ENCODE measurements at places on chromosomes 2 and 18. TPM values are rescaled to one million over a fixed set of nuclear protein-coding genes. Genes with fewer than 3 reads are reported as not detected.

Gene RHBDD1
- total RNA-seq = 38.0 TPM

Gene HNMT
- total RNA-seq = not detected

Gene EN1
- total RNA-seq = not detected

Gene GREB1L
- not detected for total RNA-seq

Gene CELF4
- total RNA-seq = not detected

Gene ZNF519
- 15.8 TPM for total RNA-seq

Gene LONRF2
- total RNA-seq = 0.02 TPM

Gene CTLA4
- 245 TPM for total RNA-seq

GRCh38 chr18:45073556-45073955 is 392.9 kb downstream of the SETBP1 start:
- H3K27me3 ChIP-seq = peaks cover 4% of the 10 kb centered on the region
- no peaks in the 10 kb centered on the region for H3K4me1 ChIP-seq
- H3K4me3 ChIP-seq = no peak overlapping the region
- no peaks in the 10 kb centered on the region for H3K36me3 ChIP-seq

DNA sequence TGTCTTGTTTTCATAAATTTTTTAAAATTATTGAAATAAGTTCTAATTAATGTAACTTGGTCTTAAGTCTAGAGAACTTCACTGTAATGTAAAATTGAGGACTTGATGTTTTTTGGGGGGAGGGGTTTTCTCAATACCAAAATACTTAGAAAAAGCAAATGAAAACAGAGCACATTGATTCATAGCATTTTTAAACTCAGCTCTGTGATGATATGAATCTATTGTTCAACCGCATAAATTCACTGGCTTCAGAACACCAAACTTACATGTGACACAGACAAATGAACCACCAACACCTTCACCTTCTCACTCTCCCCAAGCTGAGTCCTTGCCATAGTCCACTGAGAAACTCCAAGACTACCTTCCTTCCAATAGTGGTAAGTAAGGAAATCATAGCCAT is 108.2 kb downstream of the ZNF521 start:
- H3K36me3 ChIP-seq = no peaks in the 10 kb centered on the region
- no peaks in the 10 kb centered on the region for H3K27me3 ChIP-seq
- no peaks in the 10 kb centered on the region for H3K4me1 ChIP-seq

- peak; percentile 72 for DNase-seq
- H3K4me3 ChIP-seq = no peak overlapping the region
- no peak overlapping the region for H3K27ac ChIP-seq
- no peaks in the 10 kb centered on the region for H3K36me3 ChIP-seq
Observed at GRCh38 chr2:110853516-110853915, 121.1 kb downstream of the ACOXL start.

GRCh38 chr18:45417392-45417791 is 197.9 kb upstream of the SLC14A2 start:
- no peak for DNase-seq
- H3K36me3 ChIP-seq = no peaks in the 10 kb centered on the region
- no peak overlapping the region for H3K4me3 ChIP-seq
- H3K4me1 ChIP-seq = no peaks in the 10 kb centered on the region
- H3K27me3 ChIP-seq = peaks cover 1% of the 10 kb centered on the region

DNA sequence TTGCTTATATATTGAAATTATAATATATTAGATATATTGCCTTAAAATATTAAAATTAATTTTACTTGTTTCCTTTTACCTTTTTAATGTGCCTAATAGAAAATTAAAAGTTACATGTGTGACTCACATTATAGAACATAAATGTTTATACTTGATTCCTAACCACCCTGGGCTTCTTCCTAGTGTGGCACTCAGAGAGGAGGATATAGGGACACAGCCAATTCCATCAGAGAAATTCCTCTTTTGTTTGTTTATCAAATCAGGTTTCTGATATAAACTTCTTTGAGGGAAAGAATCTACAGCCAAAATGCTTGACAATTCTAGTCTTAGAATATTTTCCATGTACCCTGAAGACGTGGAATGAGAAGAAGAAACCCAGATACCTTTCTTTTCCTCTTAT is 348.9 kb upstream of the NRP2 start:
- H3K4me1 ChIP-seq = no peaks in the 10 kb centered on the region
- H3K27ac ChIP-seq = no peak overlapping the region
- peaks cover 5% of the 10 kb centered on the region for H3K36me3 ChIP-seq
- DNase-seq = no peak
- no peaks in the 10 kb centered on the region for H3K27me3 ChIP-seq

GRCh38 chr2:208426412-208427045 is 19.9 kb downstream of the PTH2R start:
- no peak overlapping the region for H3K4me3 ChIP-seq
- no peak overlapping the region for H3K27ac ChIP-seq
- H3K36me3 ChIP-seq = no peaks in the 10 kb centered on the region
- H3K27me3 ChIP-seq = peaks cover 5% of the 10 kb centered on the region

GRCh38 chr2:28661589-28662001 is 90.0 kb upstream of the PPP1CB start:
- DNase-seq = no peak
- H3K4me1 ChIP-seq = peaks cover 13% of the 10 kb centered on the region
- no peaks in the 10 kb centered on the region for H3K27me3 ChIP-seq
- H3K36me3 ChIP-seq = no peaks in the 10 kb centered on the region
- no peak overlapping the region for H3K27ac ChIP-seq
- no peak overlapping the region for H3K4me3 ChIP-seq

DNA sequence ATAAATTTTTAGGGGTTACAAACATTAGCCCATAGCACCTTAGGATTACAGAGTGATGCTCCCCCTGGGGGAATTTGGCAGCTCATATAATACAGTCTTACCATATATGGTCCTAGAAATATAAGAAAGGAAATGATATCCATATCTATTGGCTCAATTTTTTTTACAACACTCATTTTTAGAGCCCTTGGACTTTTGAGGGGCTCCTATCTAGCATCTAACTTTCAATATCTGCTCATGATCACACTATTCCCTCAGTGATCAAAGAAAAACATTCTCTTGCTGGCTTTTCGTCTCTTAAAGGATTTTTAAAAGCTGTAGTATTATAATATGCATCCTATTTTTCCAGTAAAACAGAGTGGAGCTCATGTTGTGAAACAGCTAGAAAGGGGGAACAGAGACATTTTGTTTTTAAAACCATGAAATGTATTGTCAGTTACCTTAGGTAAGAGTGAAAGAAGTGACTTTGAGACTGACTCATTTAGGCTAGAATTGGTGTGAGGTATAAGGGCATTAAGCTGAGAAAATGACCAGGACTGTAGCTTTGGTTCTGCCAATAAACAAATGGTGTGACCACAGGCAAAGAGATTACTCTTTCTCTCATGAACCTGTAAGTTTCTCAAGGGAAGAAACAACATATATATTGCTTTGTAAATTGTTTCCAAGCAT is 65.8 kb downstream of the ALPK2 start:
- H3K27ac ChIP-seq = no peak overlapping the region
- H3K4me1 ChIP-seq = peaks cover 25% of the 10 kb centered on the region
- H3K36me3 ChIP-seq = no peaks in the 10 kb centered on the region
- H3K4me3 ChIP-seq = no peak overlapping the region

DNA sequence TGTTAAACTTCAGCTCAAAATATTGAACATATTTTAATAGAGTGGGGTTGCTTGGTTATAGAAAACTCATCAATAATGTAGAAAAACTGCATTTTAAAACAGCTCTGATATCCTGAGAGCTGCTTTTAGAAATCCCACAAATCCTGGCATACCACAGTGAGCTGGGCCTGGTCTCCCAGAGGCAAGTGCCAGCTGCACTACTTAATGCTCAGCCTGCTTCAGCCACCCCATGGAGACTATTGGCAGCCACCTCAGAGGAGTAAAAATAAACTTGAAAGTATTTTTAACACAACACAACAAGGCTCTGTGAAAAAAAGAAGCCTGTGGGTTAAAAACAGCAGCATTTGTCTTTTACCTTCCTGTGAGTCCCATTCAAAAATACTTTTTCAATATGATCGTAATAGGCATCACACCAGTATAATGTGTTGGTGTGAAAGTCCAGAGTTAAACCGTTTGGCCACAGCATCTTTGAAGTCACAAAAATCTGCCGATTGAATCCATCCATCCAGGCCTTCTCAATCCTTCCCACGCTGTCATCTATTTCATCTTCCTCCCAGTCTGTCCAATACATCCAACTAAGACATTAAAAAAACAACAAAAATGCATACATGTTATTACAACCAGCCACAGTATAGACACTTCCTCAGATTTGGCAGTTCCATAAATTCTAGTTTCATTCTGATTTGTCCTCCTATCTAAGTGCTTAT is 1115.3 kb downstream of the LRP1B start:
- H3K27ac ChIP-seq = no peak overlapping the region
- no peaks in the 10 kb centered on the region for H3K27me3 ChIP-seq
- no peaks in the 10 kb centered on the region for H3K36me3 ChIP-seq
- H3K4me3 ChIP-seq = no peak overlapping the region
- DNase-seq = no peak

GRCh38 chr2:131046918-131047652 is 46.2 kb downstream of the FAM168B start:
- no peak overlapping the region for H3K27ac ChIP-seq
- no peak overlapping the region for H3K4me3 ChIP-seq
- H3K4me1 ChIP-seq = peaks cover 5% of the 10 kb centered on the region
- no peaks in the 10 kb centered on the region for H3K27me3 ChIP-seq
- DNase-seq = no peak
- peaks cover 21% of the 10 kb centered on the region for H3K36me3 ChIP-seq

- no peaks in the 10 kb centered on the region for H3K27me3 ChIP-seq
- peaks cover 58% of the 10 kb centered on the region for H3K36me3 ChIP-seq
- DNase-seq = no peak
- peak overlapping the region; percentile 71 for H3K27ac ChIP-seq
- peaks cover 52% of the 10 kb centered on the region for H3K4me1 ChIP-seq
- no peak overlapping the region for H3K4me3 ChIP-seq
Observed at GRCh38 chr2:42298132-42298531, 62.9 kb downstream of the COX7A2L start.

DNA sequence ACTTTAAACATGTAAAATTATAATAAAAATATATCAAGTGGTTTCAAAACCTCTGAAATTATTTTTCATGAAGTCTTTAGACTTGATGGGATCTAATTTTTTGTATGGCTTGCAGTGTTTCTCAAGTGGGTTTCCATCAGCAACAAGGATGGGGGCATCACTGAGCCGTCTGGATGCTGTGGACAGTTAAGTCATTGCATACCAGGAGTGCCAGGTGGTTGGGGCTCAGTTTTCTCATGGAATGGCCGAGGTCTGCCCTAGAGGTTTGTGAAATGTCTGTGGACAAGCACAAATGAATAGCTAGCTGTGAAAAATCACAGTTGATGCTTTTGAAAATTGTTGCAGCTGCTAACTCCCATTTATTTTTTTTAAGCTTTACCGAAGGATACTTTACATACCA is 1.7 kb downstream of the PRELID3A start:
- peaks cover 19% of the 10 kb centered on the region for H3K4me1 ChIP-seq
- no peak for DNase-seq
- peaks cover 19% of the 10 kb centered on the region for H3K27me3 ChIP-seq
- no peak overlapping the region for H3K27ac ChIP-seq

GRCh38 chr2:107303964-107304363 is 418.0 kb upstream of the ST6GAL2 start:
- H3K4me1 ChIP-seq = no peaks in the 10 kb centered on the region
- no peak overlapping the region for H3K27ac ChIP-seq
- no peak for DNase-seq
- no peaks in the 10 kb centered on the region for H3K36me3 ChIP-seq

DNA sequence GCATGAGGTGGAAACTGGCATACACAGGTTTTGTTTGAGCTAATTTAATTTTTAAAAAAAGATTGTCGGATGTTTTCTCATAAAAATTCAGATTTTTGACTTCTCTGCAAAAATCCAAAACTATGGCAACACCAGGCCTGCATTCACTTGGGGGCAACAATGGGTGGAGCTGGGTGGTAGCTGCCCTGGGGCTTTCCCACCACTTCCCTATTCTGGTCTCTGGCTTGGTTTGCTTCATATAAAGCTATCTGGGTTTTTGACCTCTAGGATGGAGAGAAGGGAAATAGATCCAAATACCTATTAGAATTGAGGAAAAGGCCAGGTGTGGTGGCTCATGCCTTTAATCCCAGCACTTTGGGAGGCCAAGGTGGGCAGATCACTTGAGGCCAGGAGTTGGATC is 5.5 kb upstream of the CYP27A1 start:
- peaks cover 4% of the 10 kb centered on the region for H3K4me1 ChIP-seq
- peaks cover 14% of the 10 kb centered on the region for H3K27me3 ChIP-seq
- no peak overlapping the region for H3K27ac ChIP-seq
- no peak overlapping the region for H3K4me3 ChIP-seq
- no peak for DNase-seq
- H3K36me3 ChIP-seq = peaks cover 17% of the 10 kb centered on the region

DNA sequence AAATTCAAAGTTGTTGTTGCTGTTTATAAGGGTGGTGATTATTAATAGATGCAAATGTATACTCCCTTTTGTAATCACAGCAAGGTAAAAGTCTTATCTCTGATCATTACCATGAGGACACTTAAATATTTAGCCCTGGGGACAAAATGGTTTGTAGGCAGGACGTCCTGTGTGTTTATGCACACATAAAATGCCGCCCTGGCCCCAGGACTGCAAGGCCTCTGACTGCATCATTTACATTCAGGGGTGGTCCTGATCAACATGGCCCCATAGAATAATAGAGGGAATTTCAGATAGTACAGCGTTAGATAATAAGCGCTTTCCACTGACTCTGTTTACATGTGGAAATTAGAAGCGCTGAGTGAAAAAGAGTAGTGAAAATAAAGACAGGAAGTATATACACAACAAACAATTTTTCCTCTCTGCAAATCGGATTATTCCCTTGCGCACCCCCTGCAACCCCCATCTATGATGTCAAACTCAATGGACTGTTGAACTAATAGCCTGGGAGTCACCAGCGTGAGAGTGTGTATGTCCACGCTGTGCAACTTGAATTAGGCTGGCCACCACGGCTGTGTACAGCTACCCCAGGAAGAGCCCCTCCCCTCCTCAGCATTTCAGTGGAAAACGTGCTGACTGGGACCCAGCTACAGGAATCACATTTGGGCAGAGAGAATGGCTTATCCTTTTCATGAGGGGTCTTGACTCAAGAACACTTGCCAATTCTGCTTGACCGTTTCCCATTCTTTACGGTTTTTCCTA is 291.5 kb downstream of the SOX11 start:
- H3K4me3 ChIP-seq = no peak overlapping the region
- H3K4me1 ChIP-seq = no peaks in the 10 kb centered on the region
- no peak for DNase-seq
- no peaks in the 10 kb centered on the region for H3K36me3 ChIP-seq
- no peaks in the 10 kb centered on the region for H3K27me3 ChIP-seq

DNA sequence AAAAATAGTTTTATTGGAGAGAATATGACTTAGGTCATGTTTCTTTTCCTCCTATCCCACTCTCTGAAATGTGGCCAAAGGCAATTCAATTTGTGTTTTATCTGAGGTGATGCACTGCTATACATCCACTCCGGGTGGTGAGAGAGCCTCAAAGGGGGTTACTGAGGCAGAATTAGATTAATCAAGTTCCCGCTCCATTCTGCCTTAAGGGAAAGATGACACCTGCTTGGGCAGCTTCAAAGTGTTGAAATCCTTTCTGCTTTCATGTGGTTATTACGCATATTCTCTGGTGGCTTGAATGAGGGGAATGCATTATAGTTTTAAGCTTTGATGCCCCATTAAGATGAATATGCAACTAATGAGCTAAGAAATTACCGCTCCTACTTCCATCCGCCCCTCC is 213.0 kb upstream of the TMEFF2 start:
- no peaks in the 10 kb centered on the region for H3K4me1 ChIP-seq
- H3K36me3 ChIP-seq = no peaks in the 10 kb centered on the region
- DNase-seq = no peak
- no peaks in the 10 kb centered on the region for H3K27me3 ChIP-seq
- H3K4me3 ChIP-seq = no peak overlapping the region
- no peak overlapping the region for H3K27ac ChIP-seq

GRCh38 chr2:71460595-71461303 is 7.4 kb downstream of the DYSF start:
- H3K4me3 ChIP-seq = no peak overlapping the region
- H3K27ac ChIP-seq = no peak overlapping the region
- no peaks in the 10 kb centered on the region for H3K36me3 ChIP-seq
- no peaks in the 10 kb centered on the region for H3K4me1 ChIP-seq

Data from activated CD4-positive, alpha-beta memory T cell treated with anti-CD3 and anti-CD28 coated beads for 36 hours (primary cell).